ENCODE measurements at places on chromosomes 6 and 20. TPM values are rescaled to one million over a fixed set of nuclear protein-coding genes. Genes with fewer than 3 reads are reported as not detected.

Gene FAM162B
- not detected for total RNA-seq

- DNase-seq = no peak
These were observed 4.3 kb downstream of the MCM9 start for GRCh38 chr6:118930680-118931079.

GRCh38 chr6:122696079-122696478 lies 83.4 kb upstream of the FABP7 start:
- no peak for DNase-seq

DNA sequence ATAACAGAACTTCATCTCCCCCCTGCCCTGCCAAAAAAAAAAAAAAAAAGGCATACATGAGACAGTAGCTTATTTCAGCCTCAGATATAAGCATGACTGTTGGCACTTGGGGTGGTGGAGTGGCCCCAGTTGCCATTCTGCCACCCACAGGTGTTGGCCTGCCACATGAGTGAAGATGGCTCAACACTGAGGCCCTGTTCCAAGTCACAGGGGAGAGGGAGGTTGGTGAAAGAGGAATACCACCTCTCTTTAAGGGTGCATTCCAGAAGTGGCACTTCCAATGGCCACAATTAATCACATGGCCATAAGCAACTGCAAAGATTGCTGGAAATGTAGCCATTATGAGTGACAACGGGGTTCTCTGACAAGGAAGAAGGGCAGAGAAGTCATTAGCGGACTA lies 61.9 kb upstream of the JARID2 start:
- no peak for DNase-seq

Gene RCAN2
- total RNA-seq = 0.11 TPM

Measured in CD8-positive, alpha-beta T cell (primary cell).